ENCODE measurements at places on chromosomes 1 and 21.

GRCh38 chr1:20355828-20356735, 65.4 kb downstream of the VWA5B1 start:
- no peak for DNase-seq

DNA sequence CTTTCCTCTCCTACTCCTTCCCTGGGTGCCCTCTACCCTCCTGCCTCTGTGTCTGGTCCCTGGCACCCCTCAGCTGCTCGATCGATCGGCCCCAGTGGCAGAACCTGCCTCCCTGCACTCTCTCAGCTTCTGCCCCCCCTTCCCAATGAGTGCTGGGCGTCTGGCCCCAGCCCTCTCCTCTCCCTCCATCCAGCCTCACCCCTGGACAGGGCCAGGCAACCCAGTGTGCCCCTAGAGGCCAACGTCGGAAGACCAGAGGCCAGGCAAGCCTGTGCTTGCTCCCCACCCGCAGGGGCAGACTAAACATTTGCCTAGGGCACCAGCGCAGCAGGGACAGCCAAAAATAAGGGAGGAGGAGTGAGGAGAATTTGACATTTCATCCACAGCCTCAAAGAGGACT, 43.5 kb downstream of the LGR6 start:
- peak; percentile 90 for DNase-seq

- no peak for DNase-seq
Measured at GRCh38 chr1:202005958-202006357, 4.4 kb upstream of the ELF3 start.

DNA sequence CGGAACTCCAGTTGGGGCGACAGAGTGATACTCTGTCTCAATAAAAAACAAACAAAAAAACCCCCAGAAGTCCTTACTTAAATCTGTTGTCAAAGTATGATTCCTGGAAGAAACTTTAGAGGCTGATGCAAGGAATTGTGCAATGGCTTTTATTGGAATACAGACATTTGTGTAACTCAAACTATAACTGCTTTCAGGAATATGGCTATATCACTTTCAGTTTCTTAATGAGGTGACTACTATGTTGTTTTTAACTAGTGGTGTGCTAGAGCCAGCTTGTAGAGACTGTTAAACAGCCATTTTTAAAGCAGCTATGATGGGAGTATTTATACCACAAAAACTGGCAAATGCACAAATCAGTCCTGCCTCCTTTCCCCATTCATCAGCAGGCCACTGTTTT, 22.7 kb upstream of the DNAJC28 start:
- DNase-seq: no peak

GRCh38 chr1:28519946-28520725, 14.3 kb downstream of the RCC1 start:
- no peak for DNase-seq

GRCh38 chr1:235968831-235969230, 96.1 kb downstream of the NID1 start:
- DNase-seq: no peak
